Posterior vena cava (tissue), 2 donors: ENCODE measurements at places on chromosomes 4 and X. TPM values are rescaled to one million over a fixed set of nuclear protein-coding genes. Genes with fewer than 3 reads are reported as not detected.

The ELMOD2 gene
- 21.8 TPM for total RNA-seq

The CCDC110 gene
- 6.6 TPM for total RNA-seq

The HADH gene
- 52.6 TPM for total RNA-seq

The NEXMIF gene
- total RNA-seq: 1.7 TPM

The ANKRD17 gene
- 44.9 TPM for total RNA-seq

The HEPH gene
- 22.2 TPM for total RNA-seq

The ENAM gene
- total RNA-seq: 0.14 TPM

The RNF4 gene
- total RNA-seq: 38.7 TPM

The MAOB gene
- total RNA-seq: 41.5 TPM

The ANAPC10 gene
- 18.6 TPM for total RNA-seq

The ASB9 gene
- total RNA-seq: 2.3 TPM

DNA sequence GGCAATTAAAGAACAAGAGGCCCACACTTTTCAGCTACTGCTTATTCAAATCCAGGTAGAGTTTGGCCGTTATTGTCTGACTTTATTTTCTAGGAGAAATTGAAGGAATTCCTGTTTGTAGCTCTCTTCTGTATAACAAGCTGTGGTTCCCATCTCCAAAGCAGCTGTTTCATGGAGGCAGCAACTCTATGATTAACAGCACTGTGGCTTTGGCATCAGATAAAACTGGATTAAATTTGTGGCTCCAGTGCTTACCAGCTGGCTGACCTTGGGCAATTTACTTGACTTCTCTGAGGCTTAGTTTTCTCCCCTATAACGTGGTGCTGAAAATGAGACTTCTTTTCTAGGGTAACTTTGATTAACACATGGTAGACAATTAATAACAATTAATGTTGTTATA is 28.1 kb downstream of the SLC30A9 start:
- DNase-seq: no peak

GRCh38 chr4:168857546-168858314 is 152.3 kb downstream of the CBR4 start:
- DNase-seq: no peak

DNA sequence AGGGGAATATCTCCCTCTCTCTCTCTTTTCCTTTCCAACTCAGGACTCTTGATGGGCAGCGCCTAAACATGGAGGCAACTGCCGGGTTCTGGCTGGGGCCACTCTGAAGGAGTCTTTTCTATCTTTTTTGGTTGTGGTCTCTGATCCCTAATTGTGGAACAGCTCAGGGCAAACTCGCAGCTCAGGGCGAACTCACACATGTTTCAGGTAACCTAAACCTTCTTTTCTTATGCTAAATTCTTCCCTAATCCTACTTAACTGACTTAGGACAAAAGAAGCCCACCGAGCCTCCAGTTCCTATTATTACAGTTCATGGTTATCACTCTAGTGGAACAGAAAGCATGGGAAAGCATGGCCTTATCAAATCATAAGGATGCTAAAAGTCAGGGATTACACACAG is 21.3 kb downstream of the ETDA start:
- DNase-seq: no peak

DNA sequence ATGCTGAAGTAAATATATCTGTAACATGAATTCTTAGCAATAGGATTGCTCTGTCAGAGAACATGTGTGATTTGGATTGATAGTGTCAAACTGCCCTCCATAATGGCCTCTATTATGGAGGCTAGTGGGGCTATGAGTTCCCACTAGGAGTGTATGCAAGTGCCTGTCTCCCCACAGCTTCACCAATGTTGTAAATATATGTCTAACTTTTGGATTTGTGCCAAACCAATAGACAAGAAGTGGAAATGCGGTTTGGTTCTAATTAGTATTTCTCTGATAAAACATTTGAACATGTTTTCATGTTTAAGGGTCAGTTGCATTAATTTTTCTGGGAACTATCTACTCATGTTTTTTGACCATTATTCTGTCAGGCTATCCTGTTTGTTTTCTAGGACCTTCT is 28.1 kb downstream of the GPAT3 start:
- no peak for DNase-seq

DNA sequence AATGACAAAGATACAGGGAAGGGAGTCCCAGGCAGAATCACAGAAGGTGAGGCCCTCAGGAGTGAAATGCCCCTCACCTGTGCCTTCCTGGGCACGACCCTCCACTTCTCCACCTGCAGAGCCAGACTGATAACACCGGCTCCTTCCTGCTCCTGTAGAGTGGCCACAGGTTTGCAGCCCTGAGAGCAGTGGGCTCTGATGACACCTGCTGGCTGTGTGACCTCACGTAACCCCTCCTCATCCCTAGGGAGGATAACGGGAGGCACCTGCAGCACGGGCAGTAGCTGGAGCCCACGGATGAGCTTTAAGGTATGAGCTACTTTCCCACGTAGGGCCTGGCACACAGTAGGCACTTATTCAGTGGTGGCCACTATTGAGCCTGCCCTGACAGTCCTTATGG is 25.5 kb upstream of the MAN2B2 start:
- no peak for DNase-seq

DNA sequence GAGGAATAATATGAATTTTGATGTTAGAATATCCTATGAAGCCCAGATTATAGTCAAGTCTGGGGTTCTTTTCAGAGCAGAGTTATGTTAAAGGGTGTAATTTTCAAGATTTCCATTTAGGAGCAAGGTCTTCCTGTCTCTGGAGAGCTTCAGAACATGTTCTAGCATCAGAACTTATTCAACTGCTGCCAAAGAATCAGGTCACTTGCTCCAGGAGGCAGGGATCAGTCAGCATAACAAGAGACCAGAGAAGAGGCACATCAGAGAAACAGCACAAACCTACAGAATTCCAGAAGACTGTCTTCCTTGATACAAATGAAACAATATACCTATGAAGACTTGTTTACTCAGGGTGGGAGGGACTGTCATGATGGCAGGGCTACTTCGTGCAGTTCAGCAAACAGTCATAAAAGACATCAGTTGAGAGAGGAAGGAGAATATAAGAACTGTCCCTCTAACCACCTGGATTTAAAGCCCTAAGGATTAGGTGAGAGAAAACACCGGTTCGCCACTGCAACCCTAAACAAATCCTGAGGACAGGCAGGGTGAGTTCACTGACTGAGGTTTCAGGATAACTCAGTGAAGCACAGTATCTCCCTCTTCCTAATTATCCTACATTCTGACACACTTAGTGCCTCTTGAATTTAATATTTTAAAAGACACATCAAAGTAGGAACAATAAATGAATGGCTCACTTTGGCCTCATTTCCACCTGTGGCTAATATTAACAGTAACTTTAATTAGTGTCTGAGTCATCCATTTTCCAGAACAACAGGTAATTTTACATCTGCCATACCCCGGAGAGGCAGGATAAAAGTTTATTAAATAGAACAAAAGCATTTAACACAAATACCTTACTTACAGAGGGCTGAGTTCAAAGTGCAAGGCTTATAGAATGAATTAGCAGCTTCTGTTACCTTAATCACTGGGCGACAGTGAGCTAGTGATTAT is 93.0 kb downstream of the HDAC8 start:
- no peak for DNase-seq

- DNase-seq: no peak
These were observed 106.2 kb downstream of the SMIM20 start for GRCh38 chr4:26020083-26020668.

DNA sequence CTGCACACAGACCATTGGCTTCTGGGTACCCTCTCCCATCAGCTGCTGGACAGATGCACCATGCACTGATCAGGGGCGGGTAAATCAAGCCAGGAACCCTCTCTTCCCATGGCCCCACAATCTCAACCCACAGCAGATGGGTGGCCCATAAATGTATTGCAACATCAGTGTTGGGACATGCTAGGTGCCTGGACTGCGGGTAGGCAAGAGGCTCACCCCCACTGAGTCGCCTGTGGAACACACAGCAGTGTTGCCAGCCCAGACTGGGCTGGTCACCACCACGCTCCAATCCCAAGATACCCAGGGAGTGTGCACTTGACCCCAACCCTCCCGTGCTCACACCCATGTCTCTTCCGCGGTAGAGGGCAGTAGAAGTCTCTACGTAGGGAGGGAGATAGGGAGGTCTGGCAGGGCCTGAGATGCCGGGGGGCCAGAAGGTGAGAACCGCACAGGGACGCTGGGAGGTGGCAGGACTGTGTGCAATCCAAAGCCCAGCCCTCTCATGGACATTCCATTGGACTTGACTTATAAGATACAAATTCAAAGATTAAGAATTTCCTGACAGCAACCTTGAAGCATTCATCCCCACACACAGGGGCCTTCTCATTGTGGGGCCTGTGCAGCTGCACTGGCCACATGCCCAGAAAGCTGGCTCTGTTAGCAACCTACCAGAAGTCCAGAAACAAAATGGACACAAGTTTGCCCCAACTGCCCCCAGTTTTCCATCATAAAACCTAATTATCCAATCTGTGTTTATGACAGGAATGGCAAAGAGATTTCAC is 183.7 kb downstream of the NSUN7 start:
- no peak for DNase-seq

GRCh38 chr4:26321373-26322221 is 783 bp downstream of the RBPJ start:
- no peak for DNase-seq

DNA sequence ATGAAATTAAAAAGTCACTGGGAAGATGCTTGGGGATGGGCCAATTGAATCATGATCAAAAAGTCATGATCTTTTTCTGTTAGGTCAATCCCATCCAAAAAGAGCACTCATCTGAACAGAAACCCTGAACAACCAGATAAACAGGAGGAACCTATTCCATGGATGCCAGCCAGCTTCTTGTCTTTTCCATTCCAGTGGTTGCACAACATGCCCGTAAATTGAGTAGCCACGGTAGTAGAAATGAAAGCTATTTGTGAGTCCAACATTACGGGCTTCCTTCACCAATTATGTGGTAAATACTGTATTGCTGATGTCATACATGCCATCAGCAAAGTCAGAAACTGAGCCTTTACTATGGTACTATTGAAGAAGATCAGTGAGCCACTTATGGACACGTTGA is 982.4 kb upstream of the HS3ST1 start:
- DNase-seq: no peak

DNA sequence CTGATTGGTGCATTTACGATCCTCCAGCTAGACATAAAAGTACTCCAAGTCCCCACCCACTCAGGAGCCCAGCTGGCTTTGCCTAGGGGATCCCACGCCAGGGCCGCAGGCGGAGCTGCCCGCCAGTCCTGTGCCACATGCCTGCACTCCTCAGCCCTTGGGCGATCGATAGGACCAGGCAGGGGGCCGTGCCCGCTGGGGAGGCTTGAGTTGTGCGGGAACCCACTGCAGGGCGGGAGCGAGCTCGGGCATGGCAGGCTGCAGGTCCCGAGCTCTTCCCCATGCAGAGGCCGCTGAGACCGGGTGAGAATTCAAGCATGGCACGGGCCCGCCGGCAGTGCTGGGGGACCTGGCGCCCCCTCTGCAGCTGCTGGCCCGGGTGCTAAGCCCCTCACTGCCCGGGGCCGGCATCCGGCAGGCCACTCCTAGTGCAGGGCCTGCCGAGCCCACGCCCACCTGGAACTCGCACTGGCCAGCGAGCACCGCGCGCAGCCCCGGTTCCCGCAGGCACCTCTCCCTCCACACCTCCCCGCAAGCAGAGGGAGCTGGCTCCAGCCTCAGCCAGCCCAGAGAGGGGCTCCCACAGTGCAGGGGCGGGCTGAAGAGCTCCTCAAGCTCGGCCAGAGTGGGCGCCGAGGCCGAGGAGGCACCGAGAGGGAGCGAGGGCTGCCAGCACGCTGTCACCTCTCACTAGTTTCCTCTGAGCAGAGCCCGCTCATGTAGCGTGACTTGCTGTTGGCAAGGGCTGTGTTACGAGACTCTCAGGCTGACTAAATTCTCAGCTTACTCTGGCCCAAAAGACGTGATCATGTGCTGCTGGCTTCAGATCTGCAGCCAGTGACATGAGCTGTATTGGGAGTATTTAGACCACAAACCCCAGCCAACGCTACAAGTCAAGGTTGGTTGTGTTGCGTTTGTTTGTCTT is 87.5 kb downstream of the TRAPPC11 start:
- DNase-seq: no peak

- no peak for DNase-seq
These were observed 359.9 kb upstream of the F9 start for GRCh38 chrX:139170526-139171173.

GRCh38 chr4:2469192-2469984 is 482 bp downstream of the RNF4 start:
- DNase-seq: peak; percentile 89

DNA sequence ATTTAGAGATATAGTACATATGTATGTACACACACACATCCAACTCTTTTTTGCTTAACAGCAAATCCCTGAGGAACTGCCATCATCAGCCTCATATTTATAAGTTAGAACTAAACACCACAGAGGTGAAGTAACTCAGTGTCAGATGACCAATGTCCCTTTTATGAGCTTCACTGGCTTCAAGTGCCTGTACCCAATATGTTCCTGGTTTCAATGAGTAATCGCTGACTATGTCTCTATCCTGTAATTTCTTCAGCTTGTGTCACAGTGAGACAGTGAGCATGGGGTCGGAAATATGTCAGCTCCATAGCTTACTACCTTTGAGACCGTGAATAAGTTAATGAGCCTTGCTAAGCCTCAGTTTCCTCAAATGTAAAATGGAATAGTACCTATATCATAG is 136.2 kb upstream of the RASGEF1B start:
- DNase-seq: no peak

GRCh38 chrX:148577741-148578140 is 77.3 kb downstream of the AFF2 start:
- DNase-seq: no peak

DNA sequence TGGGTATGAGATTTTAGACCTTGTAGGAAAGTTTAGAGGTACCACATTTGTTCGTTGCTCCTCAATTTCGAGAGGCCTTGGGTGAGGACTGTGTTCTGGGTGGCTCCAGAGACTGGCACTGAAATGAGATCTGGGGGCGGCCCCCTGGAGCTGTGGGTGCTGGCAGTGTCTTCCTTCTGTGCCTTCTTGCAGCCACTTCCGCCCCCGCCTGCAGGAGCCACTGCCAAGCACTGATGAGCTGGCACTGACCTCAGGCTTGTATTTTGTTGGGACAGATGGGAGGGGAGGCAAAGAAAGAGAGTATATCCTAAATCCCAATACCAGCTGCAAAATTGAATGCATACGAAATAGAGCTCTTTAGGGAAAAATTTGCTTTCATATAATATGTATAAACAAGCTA is 64.5 kb upstream of the CLDN34 start:
- DNase-seq: peak; percentile 47

DNA sequence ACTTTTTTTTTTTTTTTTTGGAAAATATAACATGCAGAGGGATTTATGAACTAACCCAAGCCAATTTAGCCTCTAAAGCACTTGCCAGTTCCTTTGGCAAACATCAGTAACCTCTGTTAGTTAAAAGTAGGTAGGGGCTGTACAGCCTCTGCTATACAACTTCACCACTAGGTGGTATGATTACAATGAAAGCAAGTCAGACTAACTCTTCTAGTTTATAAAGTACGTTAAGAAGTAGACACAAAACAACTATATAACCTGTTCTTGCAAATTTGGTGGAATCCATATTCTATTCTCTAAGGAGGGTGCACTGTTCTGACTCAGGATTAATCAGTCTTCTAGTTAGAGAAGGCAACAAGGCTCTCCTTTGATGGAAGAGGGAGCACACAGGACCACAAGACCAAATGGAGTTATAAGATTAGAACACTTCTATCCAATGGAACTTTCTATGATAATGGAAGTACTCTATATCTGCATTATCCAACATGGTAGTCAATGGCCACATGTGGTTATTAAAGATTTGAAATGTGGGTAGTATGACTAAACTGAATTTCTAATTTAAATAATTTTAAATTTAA is 12.8 kb downstream of the AIMP1 start:
- DNase-seq: no peak
